Inflammatory macrophage treated with lipopolysaccharide for 1 hour (primary cell): ENCODE measurements at places on chromosomes 13 and 19.

- DNase-seq, result no peak
Observed at GRCh38 chr13:45527699-45528462, 63.1 kb downstream of the COG3 start.

DNA sequence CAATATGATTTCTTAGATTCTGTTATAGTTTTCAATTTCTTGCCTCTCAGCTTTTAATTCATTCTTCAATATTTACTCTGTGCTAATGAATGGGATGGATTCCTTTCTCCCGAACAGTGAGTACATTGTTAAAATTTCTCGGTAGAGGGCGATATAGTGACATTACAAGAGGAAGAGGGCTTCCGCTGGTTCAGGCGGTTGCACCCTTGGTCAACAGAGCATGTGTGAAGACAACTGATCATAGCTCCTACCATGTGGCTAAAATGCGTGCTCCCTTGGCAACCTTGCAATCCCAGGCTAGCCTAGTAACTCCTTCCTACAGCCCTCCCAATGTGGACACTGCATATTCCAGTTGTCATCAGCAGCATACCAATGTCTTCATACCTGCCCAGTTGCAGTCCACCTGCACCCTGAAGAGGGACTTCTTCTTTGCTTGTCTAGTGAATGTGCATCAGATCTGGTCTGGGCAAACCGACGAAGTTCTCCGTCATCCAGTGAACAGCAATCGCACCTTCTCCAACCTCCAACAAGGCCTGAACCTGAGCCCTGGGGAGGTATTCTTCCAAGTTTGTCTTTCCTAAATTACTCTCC is 653.0 kb upstream of the GPC6 start:
- DNase-seq, result no peak

DNA sequence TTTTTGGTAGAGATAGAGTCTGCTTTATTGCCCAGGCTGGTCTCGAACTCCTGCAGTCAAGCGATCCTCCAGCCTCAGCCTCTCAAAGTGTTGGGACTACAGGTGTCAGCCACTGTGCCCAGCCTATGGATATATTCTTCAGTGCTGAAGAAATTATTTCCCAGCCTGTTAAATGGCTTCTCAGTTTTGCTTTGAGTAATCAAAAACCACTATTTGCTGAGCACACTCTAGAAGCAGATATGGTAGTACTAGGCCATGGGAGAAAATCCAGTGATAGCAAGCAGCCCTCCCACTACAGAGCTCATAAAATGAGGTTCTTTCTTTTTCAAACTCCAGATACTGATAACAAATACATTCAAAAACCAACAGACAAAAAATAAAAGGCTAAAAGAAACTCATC is 80.6 kb upstream of the CLDN10 start:
- DNase-seq, result no peak

- DNase-seq, result peak; percentile 48
Observed at GRCh38 chr19:44789943-44790483, 12.3 kb downstream of the CBLC start.

DNA sequence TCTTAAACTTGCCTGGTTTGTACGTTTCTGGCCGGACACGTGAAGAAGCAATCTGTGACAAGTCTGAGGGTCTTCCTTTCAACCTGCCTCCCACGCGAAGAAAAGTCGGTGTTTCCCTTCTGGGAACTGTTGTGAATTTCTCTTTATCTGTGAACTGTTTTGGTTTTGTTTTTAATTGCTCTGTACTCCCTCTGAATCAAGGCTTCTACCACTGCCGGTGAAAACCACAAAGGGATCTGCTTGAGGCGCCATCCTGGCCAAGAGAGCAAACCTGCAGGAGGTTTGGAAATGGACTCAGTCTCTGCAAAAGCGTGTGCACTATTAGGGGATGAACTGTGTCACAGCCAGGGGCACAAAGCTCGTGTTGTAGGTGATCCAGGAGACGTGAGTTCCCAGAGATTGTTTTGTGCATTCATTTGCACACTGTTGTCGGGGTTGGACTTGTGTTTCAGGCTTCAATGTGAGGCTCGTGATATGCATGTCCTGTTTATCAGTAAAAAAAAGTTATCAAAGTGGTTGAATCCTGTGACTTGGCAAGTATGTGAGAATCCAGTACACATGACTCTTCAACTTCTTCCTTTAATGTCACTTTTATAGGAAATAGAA is 9.7 kb downstream of the SIGLEC8 start:
- DNase-seq, result no peak

- no peak for DNase-seq
Observed at GRCh38 chr19:30376826-30377425, 4.7 kb downstream of the ZNF536 start.

DNA sequence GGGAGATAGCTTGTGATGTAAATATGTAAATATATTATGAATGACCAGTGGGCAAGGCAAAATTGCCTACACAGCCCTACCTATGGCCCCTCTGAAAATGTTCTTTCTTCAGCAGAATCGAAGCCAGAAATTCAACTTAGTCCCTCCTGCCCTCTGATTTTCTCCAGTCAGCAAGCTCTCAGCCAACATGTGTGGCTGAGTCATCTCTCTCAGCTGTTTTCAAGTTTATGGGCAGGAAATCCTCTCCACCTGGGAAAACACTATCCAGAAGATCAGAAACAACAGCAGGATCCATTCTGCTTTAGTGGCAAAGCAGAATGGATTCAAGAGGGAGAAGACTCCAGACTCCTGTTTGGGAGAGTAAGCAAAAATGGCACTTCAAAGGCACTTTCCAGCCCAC is 8.9 kb upstream of the ZNF527 start:
- no peak for DNase-seq

- DNase-seq, result no peak
Observed at GRCh38 chr13:50948601-50949000, 39.0 kb downstream of the RNASEH2B start.

- DNase-seq, result no peak
Observed at GRCh38 chr19:9863759-9864158, 28.6 kb downstream of the PIN1 start.

DNA sequence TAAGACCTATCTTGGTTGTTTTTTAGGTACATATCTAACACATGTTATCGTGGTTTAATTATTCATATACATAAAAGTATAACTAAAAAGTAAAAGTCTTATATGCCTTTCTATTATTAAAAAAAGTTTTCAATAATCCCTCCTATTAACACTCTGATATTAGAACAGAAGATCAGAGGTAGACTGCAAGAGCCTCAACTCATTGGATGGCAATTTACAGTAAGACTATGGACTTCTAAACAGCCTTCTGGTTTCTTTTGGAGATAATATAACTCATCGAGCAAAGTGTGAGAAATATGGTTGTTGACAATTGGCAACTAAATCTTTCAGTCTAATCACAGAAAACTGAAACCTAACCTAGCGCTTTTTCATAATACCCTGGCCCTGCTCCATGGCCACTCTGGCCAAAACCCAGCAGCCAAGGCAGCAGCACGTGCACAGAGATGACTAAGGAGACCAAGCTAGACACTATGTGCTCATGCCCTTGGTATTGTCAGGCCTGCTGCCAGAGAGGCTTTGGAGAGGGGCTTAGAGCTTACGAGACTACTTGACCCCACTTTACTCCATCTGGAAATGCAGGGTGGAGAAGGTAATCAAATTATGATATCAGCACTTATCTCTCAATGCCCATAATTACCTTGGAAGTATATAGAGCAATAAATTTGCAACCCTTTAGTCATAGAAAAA is 40.6 kb upstream of the EEF1AKMT1 start:
- DNase-seq, result no peak

DNA sequence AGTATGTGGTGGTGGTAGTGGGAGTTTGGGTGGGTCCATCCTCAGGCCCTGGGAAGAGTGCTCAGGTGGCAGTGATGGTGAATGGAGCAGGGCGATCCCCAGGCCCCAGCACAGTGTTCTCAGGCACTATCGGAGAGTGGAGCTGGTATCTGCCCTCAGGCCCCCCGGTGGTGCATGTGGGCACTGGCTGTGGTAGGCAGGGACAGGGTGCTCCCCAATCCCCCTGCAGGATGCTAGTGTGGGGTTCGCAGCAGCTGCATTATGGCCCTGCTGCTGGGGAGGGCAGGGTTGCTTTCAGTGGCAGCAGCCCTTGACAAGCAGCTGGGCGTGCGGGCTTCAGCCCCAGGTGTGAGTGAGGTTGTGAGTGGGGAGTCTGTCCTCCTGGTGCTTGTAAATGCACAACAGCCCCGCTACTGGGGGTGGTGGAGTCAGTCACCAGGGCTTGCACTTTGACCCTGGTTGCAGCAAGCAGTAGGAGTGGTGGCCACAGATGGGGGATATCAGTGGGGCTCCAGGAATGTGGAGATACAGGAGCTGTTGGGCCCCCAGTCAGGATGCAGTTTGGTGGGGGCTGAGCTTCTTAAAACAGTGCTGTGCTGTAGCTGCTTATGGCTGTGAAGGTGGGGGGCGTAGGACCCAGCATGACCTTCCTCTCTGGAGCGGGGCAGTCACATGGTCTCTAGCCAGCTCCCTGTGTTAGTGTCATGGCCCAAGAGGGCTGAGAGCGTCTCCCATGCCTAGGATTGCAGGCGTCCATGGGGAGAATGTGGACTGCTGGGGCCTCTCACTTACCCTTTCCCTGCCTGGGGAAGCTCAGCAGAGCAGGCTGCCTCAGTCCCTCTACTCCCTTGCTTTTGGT is 38.7 kb upstream of the ARHGEF7 start:
- no peak for DNase-seq

- DNase-seq, result no peak
Observed at GRCh38 chr13:24741016-24741662, 22.8 kb upstream of the RNF17 start.

GRCh38 chr13:33072759-33073158 is 56.5 kb downstream of the KL start:
- no peak for DNase-seq

DNA sequence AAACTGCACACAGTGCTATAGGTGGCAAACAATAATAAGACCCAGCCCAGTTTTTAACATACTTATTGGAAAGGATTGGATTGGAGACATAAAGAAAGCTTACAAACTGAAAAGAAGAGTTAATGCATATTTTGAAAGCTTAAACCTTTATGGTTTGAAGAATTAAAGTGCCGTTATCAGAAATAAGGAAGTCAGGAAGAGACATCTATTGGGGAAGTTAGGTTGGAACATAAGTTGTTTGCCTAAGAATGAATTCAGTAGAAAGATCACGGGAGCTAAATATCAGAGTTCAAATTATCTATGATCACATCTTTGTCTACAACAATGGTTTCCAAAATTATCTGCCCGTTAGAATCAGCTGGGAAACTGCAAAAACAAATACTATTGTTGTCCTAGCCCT is 767.9 kb downstream of the PCDH9 start:
- no peak for DNase-seq

DNA sequence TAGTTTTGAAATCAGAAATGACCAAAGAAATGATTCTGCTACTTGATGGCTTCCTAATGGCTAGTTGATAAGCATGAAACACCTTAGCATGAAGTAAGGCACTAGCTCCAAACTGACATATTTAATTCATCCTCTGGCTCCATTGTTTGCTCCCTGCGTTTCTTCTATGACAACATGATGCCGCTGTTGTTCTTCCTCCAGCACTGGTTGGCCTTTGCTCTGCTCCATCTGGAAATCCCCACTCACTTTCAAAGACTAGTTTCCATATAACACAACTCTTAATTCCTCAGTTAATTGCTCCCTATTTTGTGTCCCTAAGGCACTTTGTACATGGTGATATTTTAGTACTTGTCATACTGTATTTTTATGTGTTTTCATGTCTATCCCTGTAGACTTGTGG is 151.6 kb downstream of the GPC6 start:
- no peak for DNase-seq

DNA sequence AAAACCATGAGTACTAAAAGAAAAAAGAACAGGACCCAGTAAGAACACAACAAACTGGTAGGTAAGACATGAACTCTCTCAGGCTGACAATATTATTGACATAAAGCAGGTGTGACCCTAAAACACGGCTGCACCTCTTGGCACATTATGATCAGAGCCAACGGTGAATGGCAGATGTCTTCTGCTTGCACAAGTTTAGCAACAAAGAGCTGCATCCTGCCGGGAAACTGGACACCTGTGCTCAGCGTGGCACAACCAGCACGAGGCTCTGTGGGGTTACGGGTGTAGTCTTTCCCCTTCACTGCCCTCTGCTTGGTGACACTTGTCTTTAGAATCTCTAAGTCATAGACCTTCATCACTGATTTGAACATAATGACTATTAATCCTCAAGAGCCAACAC is 97.9 kb downstream of the DOCK9 start:
- no peak for DNase-seq

DNA sequence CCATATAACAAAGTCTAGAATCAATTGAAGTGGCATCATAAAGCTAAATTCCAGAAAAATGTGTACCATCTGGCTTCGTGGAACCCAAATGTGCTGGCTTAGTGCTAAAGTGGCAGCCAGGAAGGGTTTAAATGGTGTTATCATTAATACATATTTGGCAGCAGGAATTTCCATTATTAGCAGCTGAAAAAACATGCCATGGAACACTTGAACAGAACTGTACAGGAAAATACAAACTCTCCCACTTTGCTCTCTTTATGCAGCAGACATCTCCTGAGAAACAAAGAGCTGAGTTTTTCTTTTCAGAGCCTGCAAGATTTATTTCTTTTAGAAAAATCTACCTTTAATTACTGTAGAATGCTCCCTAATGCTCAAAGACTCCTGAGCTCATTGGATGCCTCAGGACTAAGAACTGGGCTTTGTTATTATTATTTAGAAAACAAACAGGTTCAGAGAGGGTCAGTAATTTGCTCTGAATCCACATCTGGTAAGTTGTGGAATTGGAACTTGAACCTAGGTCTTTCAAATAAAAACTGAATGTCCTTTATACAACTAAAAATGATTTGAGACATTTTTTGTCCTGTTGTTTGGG is 179.0 kb downstream of the LACC1 start:
- no peak for DNase-seq

- DNase-seq, result no peak
Observed at GRCh38 chr13:39909634-39910033, 254.2 kb downstream of the COG6 start.

DNA sequence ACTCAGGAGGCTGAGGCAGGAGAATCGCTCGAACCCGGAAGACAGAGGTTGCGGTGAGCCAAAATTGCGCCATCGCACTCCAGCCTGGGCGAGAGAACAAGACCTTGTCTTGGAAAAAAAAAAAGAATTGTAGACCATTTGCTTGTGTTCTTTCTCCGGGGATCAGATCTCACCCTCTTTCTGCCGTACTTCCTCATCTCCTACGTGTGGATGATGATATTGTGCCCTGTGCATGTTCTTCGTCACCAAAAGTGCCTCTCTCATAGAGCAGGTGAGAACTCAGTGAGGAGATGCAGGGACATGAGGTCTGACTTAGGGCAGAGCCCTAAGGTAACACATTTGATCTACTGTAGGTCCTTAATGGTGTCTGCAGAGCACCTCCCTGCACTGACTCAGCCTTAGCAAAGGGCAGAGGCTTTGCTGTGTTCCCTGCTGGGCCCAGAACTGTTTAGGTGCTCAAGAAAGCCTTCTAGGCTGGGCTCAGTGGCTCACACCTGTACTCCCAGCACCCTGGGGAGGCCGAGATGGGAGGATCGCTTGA is 1.3 kb downstream of the APOC2 start:
- no peak for DNase-seq

- DNase-seq, result no peak
Observed at GRCh38 chr13:101017123-101017872, 342.7 kb upstream of the TMTC4 start.

GRCh38 chr13:52974711-52975110 is 53.9 kb upstream of the OLFM4 start:
- DNase-seq, result no peak
